ENCODE measurements at places on chromosomes 1 and 21.

DNA sequence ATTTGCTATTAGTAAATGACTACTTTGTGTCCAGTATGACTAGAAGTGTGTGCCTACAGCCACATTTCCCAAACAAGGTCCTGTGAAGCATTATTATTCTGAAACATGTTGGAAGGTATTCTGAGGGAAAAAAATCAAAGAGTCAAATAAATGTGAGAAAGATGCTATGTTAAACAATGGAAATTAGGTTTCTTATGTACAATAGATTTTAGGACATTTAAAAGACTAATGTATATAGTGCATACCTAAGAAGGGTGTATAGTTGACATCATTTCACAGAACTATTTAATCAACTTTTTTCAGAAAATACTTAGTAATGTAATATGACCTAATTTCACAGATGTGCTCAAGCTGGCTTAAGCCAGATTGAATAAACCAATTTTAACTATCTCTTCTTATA, 582.5 kb downstream of the USP25 start:
- no peak for DNase-seq

DNA sequence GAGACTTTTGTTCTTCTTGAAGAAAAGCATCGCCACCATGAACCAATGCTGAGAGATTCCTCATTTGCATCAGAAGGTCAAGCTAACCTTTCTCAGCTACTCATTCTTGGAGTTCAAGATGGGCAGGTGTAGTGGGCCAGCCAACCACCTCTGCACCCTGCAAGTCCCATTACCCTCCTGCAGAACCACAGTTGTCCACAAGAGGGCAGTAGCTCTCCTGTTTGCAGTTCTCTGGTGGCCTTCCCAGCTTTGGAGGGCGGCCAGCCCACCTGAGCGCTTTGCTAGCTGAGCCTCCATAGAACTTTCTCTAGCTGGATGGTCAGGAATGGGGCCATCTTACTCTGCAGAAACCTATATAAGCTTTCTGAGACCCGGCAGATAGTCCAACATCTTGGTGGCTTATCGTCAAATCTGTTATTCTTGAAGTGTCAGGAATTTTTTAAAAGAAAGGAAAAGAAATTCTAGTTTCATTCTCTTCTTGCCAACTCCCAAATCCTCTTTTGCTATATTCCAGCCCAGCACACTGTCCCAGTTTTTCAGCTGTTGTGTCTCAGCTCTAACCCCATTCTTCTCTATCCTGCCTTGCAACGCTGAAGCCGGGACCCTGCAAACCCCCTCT, 11.0 kb upstream of the LMX1A start:
- peak; percentile 75 for DNase-seq

DNA sequence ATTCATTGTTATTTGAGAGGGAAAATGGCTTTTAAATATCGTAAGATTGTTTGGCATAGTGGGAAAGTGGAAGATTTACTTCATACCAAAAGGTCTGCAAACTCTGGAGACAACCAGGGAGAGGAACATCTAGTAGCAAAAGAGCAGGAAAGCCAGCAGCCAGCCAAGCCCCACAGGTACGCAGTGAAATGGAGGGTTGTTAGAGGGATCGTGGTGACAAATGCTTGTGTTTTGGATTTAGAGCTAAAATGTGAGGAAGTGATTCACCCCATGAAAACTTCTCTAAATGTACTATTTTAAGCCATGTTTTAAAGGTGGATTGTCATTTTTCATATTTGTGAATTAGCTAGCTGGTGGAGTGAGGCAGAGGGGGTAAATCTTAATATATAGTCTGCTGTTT, 69.3 kb downstream of the RPS6KC1 start:
- DNase-seq, result no peak

- no peak for DNase-seq
Measured at GRCh38 chr1:67347688-67348472, 40.2 kb downstream of the IL12RB2 start.

GRCh38 chr1:116842654-116843053, 67.1 kb upstream of the PTGFRN start:
- no peak for DNase-seq

DNA sequence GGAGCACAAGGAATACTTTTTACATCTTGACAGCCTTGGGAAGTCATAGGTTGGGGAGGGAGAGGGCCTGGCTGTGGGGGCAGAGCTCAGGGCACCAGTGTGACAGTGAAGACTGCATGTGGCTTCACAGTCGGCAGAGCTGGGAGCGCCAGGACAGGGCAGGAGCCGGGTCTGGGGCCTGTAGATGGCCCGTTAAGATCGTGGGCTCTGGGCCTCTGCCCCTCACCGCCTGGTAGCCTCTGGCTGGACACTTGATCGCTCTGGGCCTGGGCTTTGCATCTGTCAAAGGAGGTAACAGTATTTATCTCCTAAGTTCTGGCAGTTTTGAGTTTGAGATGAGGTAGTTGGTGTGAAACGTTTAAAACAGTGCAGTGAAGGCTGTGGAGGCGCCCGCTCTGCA, 4.8 kb downstream of the SLX9 start:
- DNase-seq, result no peak

DNA sequence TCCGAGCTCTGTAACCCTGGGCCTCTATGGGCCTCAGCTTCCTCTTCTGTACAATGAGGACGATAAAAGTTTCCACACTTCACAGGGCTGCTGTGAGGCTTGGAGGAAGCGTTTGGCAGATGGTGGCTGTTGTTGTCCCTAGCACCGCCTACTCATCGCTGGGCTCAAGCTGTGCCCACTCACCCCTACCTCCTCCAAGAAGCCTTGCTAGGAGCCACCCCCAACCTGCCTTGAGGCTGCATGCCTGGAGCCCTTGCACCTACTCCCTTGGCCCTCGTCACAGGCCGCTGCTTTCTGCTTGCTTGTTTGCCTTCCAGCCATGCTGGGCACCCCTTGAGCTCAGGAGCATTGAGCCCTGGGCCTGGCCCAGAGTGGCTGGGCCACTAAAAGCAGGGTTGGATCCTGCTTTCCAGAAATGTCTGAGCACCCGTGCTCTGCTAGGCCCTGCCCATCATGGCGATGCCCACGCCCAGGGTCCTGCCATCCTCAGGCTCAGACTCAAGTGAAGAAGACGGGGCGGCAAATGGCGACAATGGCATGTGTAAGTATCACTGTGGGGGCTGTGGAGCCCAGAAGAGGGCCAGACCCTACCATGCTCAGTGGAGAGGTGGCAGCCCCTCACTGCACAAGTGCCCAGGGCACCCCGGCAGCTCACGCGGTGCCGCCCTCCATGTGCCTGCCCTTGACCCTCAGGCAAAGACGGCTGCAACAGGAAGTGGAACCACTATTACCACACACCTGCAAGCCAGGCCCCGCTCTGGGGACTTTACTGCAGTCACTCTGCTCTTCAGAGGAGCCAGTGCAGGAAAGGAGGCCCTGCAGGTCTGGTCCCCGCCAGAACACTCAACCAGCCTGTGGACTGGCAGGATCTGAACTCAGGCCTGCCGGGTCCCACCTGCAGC, 9.5 kb downstream of the SH3BGRL3 start:
- no peak for DNase-seq

DNA sequence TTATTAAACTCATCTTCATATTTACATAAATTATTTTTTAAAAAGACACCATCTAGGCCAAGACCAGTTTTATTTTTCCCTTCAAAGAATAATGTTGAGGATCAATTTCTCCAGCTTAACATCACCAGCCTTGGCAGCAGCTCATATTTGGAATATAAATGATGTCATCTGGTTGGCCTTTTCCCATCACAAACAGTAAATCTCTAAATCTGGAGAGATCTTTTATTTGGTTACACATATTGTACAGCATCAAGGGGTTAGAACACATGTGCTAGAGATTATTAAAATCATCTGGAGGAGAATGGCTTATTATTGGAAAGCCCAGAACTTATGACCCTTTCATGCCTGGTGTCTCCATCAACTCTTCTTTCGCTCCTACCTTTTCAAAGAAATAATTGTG, 508.8 kb downstream of the PLPP3 start:
- no peak for DNase-seq

- no peak for DNase-seq
Measured at GRCh38 chr1:28456078-28456477, 49.8 kb upstream of the RCC1 start.

- no peak for DNase-seq
Measured at GRCh38 chr1:227910511-227911153, 37.1 kb downstream of the WNT9A start.

GRCh38 chr21:28991861-28992525, 684 bp downstream of the LTN1 start:
- DNase-seq, result no peak

DNA sequence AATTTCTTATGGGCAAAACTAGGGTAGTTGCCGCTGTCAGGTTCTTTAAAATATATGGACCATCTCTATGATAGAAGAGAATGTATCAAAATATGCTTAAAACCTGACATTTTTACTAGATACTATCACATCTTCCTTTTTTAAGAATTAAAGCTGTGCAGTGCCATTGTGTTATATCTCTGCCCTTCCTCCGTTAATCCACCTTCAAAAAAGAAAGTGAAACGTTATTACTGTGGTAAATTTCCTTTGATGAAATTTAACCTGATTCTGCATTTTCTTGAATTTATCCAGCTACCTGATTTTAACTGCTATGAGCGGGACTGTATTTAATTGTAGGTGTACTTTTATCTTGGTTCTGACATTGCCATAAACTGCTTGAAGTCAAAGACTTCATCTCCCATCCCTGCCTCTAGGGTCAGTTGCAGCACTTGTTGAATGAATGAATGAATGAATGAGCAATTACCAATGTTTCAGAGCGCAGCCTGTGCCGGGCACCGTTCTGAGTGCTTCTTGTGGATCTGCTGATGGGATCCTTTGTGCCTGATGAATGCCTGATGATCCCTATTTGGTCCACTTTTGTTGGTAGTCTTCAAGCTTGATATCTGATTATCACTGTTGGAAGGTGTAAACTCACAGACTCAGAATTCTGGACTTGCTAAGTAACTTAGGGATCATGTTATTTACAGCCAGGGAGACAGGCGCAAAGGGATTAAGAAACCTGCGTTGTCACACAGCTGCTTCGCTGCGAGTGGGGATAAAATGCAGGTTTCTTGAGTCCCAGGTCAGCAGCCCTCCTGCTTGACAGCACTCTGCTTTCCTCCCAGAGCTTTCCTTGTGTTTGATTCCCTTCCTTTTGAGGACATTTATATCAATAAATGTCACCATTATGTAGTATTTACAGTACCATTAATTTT, 30.1 kb downstream of the SMYD2 start:
- no peak for DNase-seq

- DNase-seq, result no peak
Measured at GRCh38 chr1:86507935-86508582, 38.8 kb upstream of the CLCA4 start.

- DNase-seq, result no peak
Measured at GRCh38 chr1:90591355-90591969, 125.6 kb downstream of the BARHL2 start.

DNA sequence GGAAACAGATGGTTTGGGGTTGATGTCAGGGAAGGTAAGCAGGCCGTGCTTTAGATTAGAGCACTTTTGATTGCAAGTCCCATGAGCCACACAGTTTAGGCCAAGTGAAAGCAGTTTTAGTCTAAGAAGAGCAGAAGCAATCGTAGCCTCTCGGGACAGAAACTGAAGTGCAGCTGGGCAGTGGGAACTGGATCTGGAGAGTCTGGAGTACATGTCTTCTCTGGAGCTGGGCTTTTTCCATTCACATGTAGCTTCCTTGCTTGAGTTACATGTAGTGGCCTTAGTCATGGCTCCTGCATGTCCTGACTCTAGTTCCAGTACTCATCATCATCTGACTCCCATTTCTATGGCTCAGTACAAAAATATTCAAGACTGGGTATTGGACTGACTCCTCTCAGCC, 16.7 kb downstream of the CAMTA1 start:
- no peak for DNase-seq

DNA sequence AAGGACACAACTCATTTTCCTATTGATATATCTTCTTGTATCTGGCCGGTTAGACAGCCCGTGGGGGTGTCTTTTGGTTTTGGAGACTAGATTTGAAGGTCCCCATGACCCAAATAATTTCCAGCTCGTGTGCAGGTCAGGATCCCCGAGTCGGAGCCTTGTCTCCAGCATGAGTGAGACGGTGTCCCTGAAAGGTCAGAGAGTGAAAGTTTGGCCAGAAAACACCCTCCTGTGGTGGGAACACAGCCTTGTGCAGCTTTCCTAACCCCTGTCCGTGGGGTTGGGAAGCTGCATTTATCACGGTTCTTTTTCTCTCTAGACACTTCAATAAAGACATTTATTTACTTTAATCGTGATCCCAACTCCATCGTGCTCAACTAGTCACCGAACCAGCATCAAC, 17.6 kb downstream of the COQ8A start:
- DNase-seq, result no peak

GRCh38 chr1:88655685-88656299, 28.3 kb upstream of the PKN2 start:
- DNase-seq, result no peak

GRCh38 chr21:45341261-45341660, 53.6 kb upstream of the POFUT2 start:
- no peak for DNase-seq

GRCh38 chr1:2789164-2789985, 12.1 kb downstream of the TTC34 start:
- no peak for DNase-seq

DNA sequence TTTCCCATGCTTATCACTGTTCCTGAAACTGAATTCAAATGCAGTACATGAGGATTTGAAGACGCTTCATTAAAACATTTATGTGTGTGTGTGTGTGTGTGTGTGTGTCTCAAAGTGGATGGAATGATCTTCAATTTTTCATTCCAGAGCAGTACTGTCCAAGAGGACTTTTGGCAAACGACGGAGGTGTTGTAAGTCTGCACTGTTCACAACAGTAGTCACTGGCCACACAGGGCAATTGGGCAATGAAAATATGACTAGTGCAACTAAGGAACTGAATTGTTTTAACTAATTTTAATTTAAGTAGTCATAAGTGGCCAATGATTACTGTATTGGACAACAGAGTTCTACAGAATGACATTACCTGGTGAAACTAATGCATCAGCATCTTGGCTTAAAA, 5.0 kb downstream of the TAF5L start:
- DNase-seq, result no peak

DNA sequence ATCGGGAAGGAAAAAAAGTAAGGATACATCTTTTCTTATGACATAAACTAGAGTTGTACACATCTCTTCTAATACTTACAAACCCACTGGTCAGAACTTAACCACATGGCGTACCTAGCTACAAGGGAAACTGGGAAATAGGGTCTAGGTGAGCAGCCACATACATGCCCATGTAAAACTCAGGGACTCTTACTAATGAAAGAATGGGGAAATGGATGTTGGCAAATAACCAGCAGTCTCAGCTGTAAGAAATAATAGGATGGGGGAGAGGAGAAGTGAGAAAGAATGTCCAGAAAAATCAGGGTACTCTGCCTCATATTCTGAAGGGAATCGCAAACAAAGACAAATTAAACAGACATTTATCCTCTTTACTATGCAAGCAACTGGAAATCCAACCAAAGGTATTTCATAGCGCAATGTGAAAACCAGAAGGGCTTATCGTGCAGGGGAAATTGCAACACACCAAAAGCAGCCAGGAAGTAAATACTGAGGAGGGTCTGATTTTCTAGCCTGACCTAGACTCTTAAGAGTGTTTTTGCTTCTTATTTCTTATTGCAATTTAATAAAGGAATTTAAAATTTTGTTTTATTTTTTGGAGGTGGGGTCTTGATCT, 17.5 kb downstream of the GTF2B start:
- DNase-seq, result no peak

GRCh38 chr1:205680073-205680851, at the start of gene SLC45A3:
Gene SLC45A3 (minus strand): TSS chr1:205680509. CDS start chr1:205664656, 15,853 bp downstream.
- DNase-seq, result peak; percentile 59

Measured in activated naive CD4-positive, alpha-beta T cell treated with anti-CD3 and anti-CD28 coated beads, Interleukin-2, amount 50 U/mL, for 16 hours (primary cell).